ENCODE measurements at places on chromosomes 6 and 20. TPM values are rescaled to one million over a fixed set of nuclear protein-coding genes. Genes with fewer than 3 reads are reported as not detected.
A peak's percentile ranks its signal among the peaks of the same experiment; 100 is the strongest.

DNA sequence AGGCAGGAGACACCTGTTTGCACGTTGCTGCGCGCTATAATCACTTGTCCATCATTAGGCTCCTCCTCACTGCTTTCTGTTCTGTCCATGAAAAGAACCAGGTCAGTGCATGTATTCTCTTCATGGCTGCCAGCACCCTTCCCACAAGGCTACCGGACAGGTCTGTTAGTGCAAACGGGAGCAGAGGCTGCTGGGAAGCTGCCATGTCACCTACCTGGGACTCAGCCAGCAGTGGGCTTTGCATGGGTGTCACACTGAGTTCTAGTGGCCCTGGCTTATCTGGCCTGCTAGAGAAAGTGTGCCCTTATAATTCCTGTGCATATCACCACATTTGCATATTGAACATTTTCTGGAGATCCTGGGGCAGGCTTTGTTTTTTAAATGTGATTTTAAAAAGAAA, 24.8 kb downstream of the LYRM2 start:
- DNase-seq, result no peak

- no peak for DNase-seq
Observed at GRCh38 chr6:147808640-147809039, 300.1 kb downstream of the SAMD5 start.

DNA sequence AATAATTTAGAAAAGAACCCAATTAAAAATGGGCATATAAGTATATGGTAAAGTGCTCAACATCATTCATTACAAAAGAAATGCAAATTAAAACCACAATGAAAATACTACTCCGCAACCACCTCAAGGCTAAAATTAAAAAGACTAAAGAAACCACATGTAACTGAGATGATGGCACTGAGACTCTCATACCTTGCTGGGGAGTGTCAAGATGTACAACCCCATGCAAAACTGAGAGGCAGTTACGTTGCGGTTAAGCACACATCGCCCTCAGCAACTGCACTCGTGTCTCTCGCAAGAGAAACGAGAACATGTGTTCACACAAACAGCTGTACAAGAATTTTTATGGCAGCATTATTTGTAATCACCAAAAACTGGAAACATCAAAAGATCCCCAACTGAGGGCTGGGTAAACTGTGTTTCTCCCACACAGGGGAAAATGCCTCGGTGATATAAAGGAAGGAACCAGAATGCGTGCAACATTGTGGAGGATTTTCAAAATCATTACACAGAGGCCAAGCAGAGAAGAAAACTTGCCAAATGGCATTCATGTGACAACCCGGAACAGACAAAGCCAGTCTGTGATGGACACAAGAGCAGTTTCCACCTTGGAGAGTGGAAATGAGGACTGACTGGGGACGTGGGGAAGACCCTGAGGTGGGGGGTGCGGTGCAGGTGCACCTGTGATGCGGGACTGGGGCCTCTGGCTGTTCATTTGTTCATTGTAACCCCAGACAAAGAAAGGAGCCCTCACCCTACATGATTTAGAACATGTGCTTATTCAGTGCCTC, 144.9 kb downstream of the WDR27 start:
- no peak for DNase-seq

The SEMG1 gene
- not detected for total RNA-seq

- DNase-seq, result no peak
Observed at GRCh38 chr20:63404129-63405085, 43.3 kb upstream of the CHRNA4 start.

DNA sequence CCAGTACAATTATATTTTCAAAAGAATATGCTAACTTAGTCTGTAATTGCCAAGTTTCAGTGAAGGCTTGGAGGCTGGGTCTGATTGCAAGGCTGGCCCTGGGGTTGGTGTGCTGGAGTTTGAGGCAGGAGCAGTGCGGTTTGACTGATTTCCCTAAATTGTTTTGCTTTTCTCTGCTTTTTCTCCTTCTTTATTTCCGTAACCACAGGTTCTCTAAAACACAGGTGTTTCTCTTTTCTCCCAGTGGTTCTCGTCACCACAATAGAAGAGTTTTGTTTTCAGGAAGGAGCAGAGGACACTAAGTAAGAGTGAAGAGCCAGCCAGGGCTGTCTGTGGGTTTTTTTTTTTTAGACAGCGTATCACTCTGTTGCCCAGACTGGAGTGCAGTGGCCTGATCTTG, 8.2 kb upstream of the SNX9 start:
- DNase-seq, result no peak

DNA sequence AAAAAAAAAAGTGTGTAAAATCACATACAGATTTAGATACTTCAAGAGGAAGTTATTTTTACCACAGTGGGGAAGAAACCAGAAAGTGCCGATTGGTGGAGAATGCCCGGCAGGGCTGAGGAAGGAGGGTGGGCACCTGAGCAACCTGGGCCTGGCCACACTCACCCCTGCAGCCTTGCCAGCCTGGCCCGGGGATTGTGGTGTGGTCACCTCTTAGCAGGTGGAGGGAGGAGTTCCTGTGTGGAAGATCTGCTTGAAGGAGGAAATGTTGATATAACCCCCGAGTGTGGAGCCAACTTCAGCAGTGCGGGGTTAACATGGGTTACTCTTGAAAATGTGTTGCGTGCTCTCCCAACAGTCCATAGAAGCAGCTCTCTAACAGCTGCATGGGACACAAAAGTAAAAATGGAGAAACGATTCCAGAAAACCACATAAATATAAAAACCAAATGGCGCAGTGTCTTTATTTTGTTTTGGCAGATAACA, 14.7 kb downstream of the UST start:
- DNase-seq, result peak; percentile 69

- peak; percentile 78 for DNase-seq
Observed at GRCh38 chr6:22071270-22072041, 225.4 kb downstream of the PRL start.
